ENCODE measurements at places on chromosomes 3 and 15.

- DNase-seq: no peak
Observed at GRCh38 chr3:137191133-137191923, 233.5 kb downstream of the IL20RB start.

DNA sequence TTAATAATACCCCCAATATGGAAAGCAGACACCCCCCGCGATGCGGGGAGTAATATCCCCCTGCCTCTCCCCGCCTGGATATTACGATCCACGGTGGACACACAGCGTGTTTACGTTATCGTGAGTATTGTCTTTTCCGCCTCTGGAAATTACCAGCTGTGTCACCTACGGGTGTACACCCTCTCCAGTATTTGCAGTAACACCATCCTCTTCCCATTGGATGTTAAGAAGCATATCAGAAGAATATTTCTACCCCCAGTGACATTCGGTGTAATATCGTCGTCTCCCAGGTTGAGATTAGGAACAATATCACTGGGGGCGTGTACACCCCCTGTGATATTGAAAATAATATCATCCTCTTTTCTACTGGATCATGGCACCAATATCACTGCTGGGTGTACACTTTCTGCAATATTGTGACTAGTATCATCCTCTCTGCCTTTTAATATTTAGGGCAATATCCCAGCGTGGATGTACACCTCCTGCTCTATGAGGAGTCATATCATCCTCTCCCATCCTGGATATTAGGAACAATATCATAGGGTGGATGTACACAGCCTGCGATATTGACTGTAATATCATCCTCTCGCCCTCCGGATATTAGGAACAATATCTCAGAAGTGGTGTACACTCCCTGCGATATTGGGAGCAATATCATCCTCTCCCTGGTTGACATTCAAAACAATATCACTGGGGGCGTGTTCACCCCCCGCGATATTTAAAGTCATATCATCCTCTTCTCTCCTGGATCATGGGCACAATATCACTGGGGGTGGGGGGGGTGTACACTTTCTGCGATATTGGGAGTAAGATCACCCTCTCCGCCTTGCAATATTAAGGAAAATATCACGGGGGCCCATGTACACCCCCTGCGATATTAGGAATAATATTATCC, 20.3 kb upstream of the BMF start:
- no peak for DNase-seq

GRCh38 chr15:68210821-68211655, 5.9 kb upstream of the CALML4 start:
- no peak for DNase-seq

GRCh38 chr15:62027263-62027565, 33.0 kb downstream of the VPS13C start:
- DNase-seq: no peak

- no peak for DNase-seq
Observed at GRCh38 chr3:183193762-183194689, 31.5 kb upstream of the LAMP3 start.
